ENCODE measurements at places on chromosomes 2 and 18.

DNA sequence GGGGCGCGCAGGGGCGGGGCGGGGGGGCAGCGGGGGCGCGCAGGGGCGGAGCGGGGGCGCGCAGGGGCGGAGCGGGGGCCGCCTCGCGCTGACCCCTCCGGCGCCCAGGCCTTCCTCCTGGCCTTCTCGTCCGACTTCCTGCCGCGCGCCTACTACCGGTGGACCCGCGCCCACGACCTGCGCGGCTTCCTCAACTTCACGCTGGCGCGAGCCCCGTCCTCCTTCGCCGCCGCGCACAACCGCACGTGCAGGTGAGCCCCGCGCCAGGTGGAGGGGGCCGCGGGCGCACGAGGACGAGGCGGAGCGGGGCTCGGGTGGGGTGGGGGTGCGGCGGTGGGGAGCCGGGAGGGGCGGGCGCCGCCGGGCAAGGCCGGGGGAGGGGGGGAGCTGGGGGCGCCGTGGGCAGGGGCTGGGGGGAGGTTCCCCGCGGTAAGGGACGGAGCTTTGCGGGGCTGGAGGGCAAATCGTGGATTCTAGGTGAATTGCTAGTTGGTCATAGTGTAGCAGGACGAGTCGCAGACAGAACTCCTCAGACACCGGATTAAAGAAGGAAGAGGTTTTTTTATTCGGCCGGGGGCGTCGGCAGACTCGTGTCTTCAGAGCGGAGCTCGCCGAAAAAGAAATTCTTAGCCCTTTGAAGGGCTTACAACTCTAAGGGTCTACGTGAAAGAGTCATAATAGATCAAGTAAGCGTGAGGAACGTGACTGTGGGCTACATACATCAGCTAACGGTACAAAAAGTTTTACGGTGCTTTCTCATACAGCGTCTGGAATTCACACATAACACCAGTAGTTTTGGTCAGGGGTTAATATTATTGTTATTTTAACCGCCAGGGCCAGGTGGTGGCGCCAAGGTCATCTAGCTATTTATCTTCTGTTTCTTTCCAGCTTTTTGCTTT lies 29.9 kb downstream of the ANO7 start:
- DNase-seq = no peak

- no peak for DNase-seq
These were observed 11.0 kb upstream of the CNGA3 start for GRCh38 chr2:98335271-98335670.

- no peak for DNase-seq
These were observed 203.3 kb downstream of the PIEZO2 start for GRCh38 chr18:10946058-10946457.

DNA sequence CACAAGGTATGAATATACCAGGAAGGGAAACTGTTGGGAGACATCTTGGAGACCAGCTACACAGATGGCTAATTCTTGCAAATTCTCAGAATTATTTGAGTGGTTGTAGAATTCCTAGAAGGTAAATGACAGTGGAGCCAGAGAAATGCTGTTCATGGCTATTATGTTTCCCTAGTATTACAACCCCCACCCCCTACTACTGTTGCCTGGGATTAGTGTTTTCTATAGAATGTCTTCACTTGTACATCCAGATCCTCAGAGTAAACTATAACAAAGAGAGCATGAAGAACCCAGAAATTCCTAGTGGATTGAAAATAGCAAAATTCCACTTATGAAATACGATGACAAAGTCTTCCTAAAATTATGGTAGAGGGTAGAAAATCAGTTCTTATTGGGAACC lies 15.3 kb downstream of the LGALSL start:
- no peak for DNase-seq

GRCh38 chr2:231425811-231426703 lies 30.5 kb downstream of the B3GNT7 start:
- DNase-seq = no peak

- no peak for DNase-seq
These were observed 471.9 kb downstream of the TMEM182 start for GRCh38 chr2:103233691-103234090.

DNA sequence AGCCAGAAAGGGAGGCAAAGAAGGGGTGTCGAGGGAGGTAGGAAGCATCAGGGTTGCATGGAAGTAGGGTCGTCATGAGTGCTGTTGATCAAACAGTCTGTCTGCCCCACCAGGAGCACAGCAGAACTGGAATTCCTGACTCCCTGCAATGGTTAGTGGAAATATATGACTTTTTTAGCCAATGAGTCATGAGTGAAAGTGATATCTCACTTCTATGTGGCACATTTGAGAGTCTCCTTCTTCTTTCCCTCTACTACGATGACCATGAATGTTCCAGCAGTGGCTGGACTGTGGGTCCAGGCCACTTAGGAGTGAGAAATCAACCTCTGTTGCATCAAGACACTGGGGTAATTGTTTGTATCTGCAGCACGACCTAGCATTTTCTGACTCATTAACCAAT lies 199.5 kb downstream of the TTC32 start:
- peak; percentile 29 for DNase-seq

- no peak for DNase-seq
These were observed 73.2 kb downstream of the MBP start for GRCh38 chr18:77059294-77059916.

DNA sequence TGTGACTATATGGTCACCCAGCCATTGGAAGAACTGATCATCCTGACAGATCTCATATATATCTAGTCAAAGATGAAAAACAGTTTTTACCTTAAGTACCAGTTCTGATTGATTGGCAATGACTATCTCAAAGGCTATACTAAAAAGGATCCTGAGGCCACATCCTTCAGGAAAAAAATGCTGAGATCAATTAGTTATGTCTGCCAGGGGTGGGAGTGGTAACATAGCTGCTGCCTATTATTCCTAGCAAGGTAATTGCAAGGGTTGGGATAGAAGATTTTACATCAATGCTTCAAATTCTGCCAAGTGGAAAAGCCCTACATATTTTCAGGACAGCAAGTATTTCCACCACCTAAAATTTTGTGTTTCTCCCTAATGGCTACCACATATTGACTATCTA lies 114.7 kb downstream of the C1D start:
- no peak for DNase-seq

DNA sequence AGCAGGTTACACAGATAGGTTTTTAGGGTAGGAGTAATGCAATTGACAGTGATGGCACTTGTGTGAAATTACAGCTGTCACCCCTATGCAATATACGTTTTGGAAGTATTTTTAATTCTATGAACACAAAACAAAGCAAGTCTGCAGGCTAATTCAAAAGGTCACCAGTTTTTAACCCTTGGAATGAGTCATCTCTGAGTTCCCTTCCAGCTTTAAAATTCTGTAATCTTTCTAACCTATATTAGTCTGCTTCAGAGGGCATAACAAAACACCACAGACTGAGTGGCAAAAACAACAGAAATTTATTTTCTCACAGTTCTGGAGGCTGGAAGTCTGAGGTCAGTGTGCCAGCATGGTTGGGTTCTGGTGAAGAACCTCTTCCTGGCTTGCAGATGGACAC lies 596.9 kb upstream of the HNMT start:
- DNase-seq = peak; percentile 7

- peak; percentile 74 for DNase-seq
These were observed 72.3 kb downstream of the MDH1 start for GRCh38 chr2:63661076-63661475.

All from stromal cell of bone marrow (primary cell).